Stimulated activated CD8-positive, alpha-beta memory T cell treated with anti-CD3 and anti-CD28 coated beads, Interleukin-4, amount 100 ng/mL, for 48 hours (primary cell): ENCODE measurements at places on chromosomes 13 and 19.

DNA sequence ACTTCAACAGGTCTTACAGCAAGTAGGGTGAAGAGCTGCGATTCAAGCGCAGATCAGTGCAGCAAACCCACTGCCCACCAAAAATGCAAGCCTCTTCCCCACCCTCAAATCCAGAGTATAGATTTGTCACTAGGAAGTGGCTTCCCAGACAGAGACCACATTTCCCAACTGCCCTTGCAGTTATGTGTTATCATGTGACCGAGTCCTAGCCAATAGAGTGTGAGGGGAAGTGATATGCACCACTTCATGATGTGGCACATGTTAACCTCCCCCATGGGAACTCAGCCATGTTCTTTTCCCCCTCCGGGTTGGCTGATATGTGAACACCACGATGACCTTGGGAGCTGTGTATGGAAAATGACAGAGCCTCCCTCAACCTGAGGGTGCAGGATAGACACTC is 50.8 kb downstream of the MBD3L2B start:
- DNase-seq = no peak

- DNase-seq = no peak
Measured at GRCh38 chr13:25738342-25739196, 313.2 kb downstream of the SHISA2 start.

DNA sequence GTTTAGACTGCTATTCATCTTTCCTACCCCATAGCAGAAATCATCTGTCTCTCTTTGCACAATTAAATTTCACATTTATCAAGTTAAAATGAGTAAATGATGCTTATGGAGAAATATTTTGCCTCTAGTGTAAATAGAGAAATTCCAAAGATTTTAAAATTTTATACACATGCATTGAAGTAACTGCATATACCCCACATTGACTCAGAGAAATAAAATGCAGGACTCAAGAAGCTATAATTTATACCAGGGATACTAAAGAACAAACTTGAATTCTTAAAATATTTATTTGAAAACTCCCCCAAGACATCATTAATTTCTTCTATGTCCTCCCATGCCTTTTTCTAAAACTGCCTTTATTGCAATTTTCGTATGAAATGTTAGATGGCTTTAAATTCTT is 165.8 kb downstream of the DIAPH3 start:
- DNase-seq = no peak

- no peak for DNase-seq
Measured at GRCh38 chr19:35555301-35556005, 8.0 kb downstream of the ATP4A start.

DNA sequence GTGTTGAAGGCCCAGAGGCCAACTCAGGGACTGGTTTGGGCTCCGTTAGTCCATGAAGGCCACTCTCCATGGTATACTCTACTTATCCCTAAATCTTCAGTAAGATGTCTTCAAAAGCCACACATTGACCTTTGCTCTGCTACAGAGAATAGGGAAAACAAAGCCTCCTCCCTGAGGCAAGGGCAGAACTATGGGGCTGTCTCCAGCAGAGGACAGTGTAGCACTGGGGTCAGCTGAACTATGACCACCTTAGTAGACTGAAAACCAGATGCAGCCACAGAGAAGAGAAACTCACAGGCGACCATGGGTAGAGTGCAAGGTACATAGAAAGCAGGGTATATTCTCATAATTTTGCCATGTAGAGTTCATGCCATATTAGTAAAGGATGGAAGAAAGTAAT is 587.4 kb downstream of the LMO7 start:
- no peak for DNase-seq

DNA sequence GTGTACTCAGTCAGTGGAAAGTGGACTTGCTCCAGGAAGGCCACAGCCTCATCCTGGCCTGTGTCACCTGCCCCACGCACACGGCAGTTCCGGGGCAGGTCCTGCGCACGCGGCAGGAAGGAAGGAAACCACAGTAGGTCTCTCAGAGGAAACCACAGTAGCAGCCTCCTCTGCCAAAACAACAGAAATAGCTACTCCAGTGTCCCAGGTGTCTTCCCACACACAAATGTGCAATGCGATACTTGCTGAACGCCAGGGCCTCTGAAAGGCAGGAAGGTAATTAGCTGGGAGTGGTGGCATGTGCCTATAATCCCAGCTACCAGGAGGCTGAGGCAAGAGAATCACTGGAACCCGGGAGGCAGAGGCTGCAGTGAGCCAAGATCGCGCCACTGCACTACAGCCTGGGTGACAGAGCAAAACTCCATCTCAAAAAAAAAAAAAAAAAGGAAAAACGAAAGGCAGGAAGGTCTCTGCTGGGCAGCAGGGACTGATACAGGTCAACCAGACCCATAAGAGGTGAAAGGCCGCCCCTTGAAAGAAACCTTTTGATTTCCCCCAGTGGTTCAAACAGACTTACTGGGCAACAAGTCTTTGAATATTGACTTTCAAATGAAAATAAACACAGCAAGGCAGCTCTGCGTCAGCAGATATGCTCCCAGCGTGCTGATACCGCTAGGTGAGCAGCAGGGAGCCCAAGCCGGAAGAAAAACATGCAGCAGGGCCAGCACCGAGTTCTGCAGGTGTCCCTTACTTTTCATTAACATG is 49.5 kb downstream of the CRYL1 start:
- DNase-seq = peak; percentile 70

GRCh38 chr13:82480415-82480814 is 1401.9 kb downstream of the SLITRK1 start:
- no peak for DNase-seq

- no peak for DNase-seq
Measured at GRCh38 chr13:101846249-101846648, 393.8 kb downstream of the ITGBL1 start.

GRCh38 chr13:59748046-59748445 is 415.7 kb downstream of the DIAPH3 start:
- no peak for DNase-seq

GRCh38 chr13:113350065-113350937 is 13.6 kb downstream of the GRTP1 start:
- no peak for DNase-seq

- DNase-seq = peak; percentile 96
Measured at GRCh38 chr19:4669723-4670480, at the start of gene MYDGF. TSS of gene MYDGF (minus strand) at chr19:4670342. CDS start at chr19:4670334, 8 bp downstream.

- no peak for DNase-seq
Measured at GRCh38 chr13:46647512-46648065, 94.6 kb downstream of the LRCH1 start.

- DNase-seq = no peak
Measured at GRCh38 chr13:94906605-94907004, 194.3 kb upstream of the SOX21 start.

- DNase-seq = no peak
Measured at GRCh38 chr13:98874029-98874397, 103.9 kb downstream of the DOCK9 start.

DNA sequence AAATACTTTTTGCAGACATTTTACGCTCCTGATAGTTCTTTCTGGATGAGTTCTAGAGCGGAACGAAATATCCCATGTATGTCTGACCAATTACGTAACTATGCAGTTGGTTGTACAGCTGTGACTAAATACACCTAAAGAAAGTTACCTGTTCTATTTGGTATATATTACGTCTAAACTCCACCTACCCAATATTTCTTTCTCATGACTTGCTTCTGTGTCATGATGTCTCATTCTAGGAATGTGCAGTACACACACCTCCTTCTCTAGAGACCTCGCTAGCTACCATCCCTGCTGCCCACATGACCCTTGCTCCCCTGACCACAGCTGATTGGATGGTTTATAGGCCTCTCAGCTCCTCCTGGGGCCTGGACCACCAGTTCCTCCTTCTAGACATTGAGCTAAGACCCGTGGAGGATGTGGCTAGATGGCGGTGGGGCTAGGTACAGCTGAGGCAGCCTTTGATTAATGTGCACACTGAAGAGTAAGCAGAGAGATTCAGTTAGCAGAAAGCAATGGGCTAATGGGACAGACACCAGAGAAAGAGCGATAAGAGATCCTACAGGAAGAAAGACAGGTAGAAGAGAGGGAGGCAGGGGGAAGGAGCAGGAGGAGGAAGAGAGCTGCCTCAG is 422.1 kb downstream of the COG6 start:
- no peak for DNase-seq
